ENCODE measurements at places on chromosomes 16 and 17. TPM values are rescaled to one million over a fixed set of nuclear protein-coding genes. Genes with fewer than 3 reads are reported as not detected.
A peak's percentile ranks its signal among the peaks of the same experiment; 100 is the strongest.

DNA sequence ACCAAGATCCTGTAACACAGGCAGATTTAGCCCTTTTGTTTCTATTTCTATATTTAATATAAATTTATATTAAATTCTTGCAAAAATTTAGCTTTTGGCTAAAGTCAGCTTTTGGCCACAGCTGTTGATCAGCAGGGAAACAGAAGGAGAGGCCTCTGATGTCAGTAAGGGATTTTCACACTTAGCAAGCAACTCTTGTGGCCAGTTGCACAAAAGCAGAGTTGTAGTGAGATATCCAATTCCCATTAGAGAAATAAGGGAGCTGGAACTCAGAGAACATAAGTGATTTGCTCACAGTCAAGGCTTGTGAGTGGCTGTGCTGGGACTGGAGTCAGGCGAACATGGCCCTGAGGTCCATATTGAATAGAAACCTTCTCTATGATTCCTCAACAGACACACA lies 16.7 kb upstream of the HEATR6 start:
- DNase-seq = no peak

GRCh38 chr16:76583945-76584344 lies 306.7 kb downstream of the CNTNAP4 start:
- no peak for DNase-seq

CMTM2 gene
- not detected for total RNA-seq

DNA sequence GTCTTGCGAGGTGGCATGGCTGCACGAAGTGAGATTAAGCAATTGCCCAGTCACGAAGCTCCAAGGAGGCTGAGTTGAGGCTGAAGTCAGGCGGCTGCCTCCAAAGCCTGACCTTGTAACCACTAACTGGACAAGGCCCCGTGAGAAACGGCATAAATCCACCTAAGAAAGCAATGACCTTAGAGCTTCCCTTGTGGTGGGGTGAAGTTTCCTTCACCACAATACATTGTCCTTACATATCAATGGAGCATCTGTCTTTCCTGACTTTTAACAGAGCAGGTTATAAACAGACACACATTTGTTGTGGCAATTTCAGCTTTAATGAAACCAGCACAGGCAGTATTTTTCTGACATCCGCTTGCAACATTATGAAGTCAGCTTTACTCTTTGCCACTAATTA lies 2.5 kb upstream of the MED9 start:
- no peak for DNase-seq

DNA sequence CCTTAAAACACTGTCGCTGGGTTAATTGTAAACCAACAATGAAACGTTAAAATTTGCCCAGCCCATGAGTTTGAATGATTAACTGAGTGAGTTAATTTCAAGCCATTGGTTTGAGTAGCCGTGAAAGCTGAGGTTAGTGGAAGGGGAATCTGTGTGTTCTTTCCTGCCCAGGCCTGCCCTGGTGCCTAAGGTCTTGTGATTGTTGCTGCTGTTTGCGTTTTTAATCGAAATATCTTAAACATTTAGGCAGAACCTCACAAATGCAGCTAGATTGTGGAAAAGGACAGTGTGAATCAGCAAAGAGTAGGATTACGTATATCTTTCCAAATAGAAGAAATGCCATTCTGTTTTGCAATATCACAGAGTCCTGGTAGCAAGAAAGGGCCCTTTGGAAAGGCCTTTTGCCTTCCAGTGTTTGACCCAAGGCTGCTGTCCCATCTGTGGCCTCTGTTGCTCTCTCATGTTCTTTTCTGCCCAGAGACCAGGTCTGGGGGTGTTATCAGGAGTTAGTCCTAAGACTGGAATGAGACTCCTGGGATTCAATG lies 113.8 kb downstream of the MSI2 start:
- peak; percentile 18 for DNase-seq

DNA sequence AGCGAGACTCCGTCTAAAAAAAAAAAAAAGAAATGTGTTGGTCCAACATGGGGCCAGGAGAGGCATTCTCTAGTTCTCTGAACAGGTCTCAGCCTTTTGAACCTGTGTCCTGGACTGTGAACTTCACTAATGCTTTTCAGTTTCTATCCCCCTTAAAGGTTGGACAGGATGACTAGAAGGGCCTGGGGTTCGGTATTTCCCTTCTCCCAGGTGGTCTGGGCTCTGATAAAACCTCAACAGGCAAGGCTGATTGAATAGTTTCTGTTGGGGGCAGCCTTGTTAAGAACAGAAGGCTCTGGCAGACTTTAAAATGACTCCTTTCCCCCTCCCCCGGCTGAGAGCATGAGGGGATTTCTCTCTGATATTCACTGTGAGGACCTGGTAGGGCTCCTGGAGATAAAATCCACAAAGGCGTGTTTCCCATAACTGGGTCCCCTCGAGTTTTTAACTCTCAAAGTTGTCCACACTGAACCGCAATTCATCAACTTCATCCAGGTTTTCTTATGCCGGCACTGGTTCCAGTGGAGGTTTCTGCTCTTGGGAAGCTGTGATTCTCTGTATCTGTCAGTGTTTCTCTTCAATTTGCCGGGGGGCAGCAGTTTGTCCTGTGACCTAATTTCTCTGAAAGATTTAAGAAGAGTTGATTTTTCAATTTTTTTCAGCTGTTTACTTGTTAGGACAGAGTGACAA lies 91.3 kb downstream of the METRNL start:
- no peak for DNase-seq

SEPTIN1 gene
- 1.1 TPM for total RNA-seq

NACA2 gene
- not detected for total RNA-seq

GRCh38 chr17:43834106-43834505 lies 1.2 kb upstream of the MPP3 start:
- DNase-seq = no peak

DPEP3 gene
- 0.19 TPM for total RNA-seq

DNA sequence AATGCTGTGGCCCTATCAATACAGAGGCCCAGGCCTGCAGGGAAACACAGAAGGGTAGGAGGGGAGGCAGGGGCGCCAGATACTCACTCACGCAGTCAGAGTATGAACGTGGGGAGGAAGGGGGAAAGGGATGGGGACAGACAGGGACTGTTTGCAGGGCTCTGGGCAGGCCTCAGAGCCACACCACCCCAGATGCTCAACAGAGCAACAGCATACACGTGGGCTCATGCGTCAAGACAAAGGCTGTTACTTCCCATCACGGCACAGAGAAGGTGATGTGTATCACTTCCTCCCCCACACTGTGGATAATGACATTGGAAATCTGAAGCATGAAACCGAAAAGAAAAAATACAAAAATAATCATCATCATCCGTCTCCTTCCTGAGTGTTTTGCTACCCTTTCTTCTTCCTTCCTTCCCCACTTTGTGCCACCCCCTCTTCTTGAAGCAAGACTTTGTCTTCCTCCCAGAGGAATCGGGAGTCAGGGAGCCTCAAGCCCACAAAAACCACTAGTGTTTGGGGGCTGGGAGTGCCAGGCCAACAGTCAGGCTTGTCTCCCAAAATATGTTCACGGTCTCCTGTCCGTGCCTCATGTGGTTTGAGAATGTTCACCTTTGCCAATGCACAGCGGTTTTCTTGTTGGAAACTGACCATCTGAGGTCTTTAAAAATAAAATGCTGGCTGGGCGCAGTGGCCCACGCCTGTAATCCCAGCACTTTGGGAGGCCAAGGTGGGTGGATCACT lies 20.1 kb downstream of the SLC39A11 start:
- DNase-seq = no peak

DNA sequence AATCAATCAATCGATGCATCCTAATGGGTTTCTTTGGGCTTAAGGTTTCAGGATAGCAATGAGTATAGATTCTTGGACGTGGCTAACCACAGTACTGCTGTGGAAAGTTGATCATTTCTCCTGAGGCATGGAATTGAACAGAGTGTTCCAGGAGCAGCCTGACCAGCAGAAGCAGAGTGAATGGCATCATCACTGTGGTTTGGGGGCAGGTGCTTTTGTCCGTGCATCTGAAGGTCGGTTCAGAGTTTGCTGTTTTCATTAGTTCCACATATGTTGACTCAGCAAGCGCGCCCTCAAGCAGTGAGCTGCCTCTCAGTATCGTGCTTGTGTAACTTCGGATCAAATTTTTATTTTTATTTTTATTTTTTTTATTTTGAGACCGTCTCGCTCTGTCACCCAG lies 24.9 kb downstream of the KIAA0513 start:
- no peak for DNase-seq

- no peak for DNase-seq
Observed at GRCh38 chr16:27106305-27106704, 39.6 kb downstream of the C16orf82 start.

ATP1B2 gene
- 1.4 TPM for total RNA-seq

ZNF646 gene
- total RNA-seq = 31.2 TPM

MYH13 gene
- not detected for total RNA-seq

TMIGD1 gene
- total RNA-seq = not detected

DNA sequence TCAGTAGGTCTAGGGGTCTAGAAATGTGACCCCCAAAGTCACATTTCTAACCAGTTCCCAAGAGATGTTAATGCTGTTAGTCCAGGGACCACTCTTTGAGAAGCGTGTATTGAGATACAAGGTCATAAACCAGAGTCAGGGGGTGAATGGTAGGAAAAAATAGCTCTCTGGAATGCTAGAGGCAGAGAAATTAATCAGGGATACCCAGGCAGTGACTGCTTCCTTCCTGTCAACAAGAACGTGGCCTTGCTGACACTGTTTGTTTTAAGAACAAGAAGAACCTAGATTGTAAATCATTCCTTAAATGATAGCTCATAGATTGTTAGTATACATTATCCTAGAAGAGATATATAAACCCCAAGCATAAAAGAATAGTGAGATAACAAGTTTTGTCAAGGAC lies 43.8 kb downstream of the PITPNM3 start:
- no peak for DNase-seq

DNA sequence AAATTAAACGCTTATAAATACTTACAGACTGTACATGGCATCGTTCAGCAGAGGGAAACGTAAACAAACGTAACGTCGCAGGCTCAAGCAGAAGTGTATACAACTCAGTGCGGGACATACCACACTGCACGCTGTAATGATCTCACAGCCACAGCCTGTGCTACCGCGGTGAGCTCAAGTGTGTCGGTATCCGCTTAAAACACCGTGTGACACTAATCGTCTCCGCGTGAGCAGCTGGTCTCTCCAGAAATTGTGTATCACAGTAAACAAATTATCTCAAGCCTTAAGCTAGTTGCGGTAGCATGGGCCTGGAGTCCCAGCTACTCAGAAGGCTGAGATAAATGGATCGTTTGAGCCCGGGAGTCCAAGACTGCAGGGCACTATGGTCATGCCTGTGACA lies 115.3 kb downstream of the ANKRD11 start:
- DNase-seq = peak; percentile 24

GRCh38 chr17:57442914-57443571 lies 186.7 kb downstream of the MSI2 start:
- no peak for DNase-seq

GRCh38 chr16:12132290-12132689 lies 155.8 kb downstream of the SNX29 start:
- DNase-seq = no peak

DNA sequence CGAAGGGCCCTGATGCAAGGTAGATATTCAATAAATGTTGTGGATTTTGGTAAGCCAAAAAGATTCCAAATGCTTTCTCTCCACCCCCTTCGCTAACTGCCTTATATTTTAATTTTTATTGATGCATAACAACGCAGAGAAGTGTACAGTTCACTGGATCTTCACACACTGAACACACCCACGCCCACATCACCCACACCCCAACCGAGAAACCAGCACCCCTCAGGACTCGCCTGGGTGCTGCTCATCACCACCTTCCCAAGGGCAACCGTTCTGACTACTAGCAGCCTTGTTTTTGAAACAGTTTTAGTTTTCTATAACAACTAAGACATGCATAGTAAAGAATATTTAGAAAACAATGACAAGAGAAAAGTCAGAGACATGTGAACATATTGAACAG lies 9.1 kb upstream of the PLCG2 start:
- DNase-seq = no peak

DNA sequence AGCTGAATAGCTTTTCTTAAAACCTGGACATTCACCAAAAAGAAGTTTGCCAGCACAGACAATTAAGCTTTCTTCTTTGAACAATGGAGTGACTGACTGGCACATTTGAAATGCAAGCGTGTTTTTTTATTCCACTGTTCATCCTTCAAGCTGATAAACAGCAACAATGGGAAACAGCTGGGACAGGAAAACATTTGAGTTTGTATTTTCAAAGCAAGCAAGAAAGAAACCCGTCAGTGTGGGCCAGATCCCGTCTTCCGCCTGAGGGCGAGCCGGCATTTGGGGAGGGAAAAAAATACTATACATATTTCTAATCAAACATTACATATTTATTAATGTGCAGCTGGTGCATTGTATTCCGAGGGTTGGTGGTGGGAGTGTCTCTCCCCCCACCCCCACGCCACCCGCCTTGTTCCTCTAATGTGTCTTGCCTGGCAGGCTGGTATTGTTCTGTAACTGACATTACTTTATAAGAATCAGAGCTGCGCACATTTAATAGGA lies 94.3 kb downstream of the CYLD start:
- DNase-seq = no peak

FOXL1 gene
- 0.07 TPM for total RNA-seq

DNA sequence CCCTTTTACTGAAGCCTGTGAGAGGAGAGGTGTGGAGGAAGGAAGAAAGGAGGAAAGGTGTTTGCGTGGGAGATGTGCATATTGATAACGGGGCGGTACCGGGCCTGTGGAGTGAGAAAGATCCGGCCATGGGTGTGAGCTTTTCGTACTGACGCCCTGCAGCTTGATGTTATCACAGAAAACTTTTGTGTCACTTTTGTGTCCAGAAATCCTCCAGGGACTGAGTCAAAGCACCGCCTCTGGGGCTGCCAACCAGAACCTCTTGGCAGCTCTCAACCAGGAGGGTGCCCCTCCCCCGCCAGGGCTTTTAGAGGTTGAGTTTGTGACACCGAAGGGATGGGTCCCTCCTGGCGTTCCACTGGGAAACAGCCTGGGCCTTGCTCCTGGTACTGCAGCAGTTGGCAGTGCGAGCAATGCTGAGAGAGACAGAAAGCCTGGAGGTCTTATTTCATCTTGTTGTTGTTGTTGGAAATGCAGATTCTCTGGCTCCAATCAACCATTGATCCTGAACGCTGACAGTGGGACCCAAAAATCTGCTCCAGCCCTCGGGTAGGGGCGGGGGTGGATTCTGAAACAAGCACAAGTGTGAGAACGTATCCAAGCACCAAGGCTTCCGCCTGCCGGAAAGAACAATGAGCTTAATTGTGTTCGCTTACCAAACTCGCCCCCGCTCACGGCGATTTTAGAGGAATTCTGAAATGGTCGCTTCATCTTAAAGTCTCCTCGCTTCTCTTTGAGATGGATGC lies 65.0 kb downstream of the CRISPLD2 start:
- peak; percentile 41 for DNase-seq

DNA sequence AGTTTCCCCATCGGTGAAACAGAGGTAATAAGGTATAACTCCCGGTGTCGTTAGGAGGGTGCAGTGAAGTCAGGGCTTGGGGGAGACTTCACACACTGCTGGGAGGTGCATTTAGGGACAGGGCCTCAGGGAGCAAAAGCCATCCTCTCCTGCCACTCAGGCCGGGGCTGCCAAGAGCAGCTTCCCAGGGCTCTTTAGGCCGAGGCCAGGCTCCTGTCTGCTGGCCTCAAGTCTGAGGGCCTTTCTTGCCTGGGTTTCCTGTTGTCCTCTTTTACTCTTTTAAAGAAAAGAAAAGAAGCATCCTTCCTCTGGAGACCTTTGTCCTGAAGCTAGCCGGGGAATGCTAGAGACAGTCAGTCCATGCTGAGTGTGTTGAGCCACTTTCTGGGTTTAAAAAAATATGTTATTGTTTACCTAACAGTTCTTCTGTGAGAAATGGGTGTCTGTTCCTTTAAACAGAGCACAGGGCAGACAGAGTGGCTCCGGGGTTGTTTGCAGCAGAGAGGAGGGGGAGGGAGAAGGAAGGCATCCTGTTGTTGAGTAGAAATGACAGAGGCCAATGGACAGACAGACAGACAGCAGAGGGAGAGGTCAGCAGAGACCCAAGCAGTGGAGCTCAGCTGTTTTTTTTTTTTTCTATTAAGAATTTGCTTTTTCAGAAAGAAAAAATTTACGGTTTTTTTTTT lies 79.1 kb downstream of the C17orf67 start:
- DNase-seq = peak; percentile 27

Measured in neural progenitor cell (in vitro differentiated cells).